Muscle of arm (tissue), 14 donors: ENCODE measurements at places on chromosomes 7 and 10.

DNA sequence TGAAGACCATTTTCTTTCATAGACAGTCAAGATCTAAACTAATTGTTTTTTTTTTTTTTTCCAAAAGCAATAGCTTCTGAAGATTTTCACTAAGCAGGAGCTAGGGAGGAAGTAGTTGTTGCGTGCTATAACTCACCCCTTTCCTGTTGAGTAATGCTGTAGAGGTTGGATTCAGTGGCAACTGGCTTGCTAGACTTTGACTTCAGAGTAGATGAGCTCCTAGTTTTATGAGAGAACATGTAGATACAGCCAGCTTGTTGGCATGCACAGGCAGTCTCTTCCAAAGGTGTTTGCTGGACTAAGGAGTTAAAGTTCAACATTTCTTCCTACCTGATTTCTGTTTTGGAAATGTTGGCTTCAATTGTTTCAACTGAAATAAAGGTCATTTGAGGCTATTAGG, 66.2 kb upstream of the MXI1 start:
- DNase-seq: no peak

GRCh38 chr7:40199076-40199802, 64.4 kb downstream of the SUGCT start:
- DNase-seq: no peak

- no peak for DNase-seq
Observed at GRCh38 chr10:98248018-98248417, 20.0 kb downstream of the LOXL4 start.

- no peak for DNase-seq
Observed at GRCh38 chr10:96259150-96259549, 12.2 kb downstream of the BLNK start.

GRCh38 chr10:14047431-14047830, 283.3 kb downstream of the FRMD4A start:
- DNase-seq: no peak

- DNase-seq: no peak
Observed at GRCh38 chr7:141866974-141867373, 25.7 kb upstream of the PRSS37 start.

- DNase-seq: no peak
Observed at GRCh38 chr10:43215758-43216455, 51.0 kb downstream of the RASGEF1A start.

- no peak for DNase-seq
Observed at GRCh38 chr10:110461088-110461487, 36.6 kb upstream of the DUSP5 start.

- DNase-seq: no peak
Observed at GRCh38 chr7:44565795-44566559, 7.7 kb downstream of the DDX56 start.

DNA sequence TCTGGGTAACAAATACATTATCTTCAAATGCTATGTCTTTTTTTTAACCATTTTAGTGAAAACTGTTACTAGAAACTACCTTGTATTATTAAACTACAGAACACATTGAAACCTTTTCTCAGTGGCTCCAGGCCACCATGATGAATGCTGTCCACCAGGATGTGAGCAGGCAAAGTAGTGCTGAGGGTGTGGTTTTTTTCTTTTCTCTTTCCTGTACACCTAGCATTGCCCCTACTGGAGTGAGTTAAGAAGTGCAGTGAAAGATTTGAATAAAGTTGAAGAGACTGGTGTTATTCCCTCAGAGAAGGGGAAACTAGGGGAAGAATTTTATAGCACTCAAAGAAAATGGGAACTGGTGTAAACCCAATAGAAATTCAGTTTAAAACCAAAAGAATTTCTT, 120.0 kb upstream of the SAMD8 start:
- no peak for DNase-seq

GRCh38 chr10:30639946-30640786, 10.6 kb upstream of the LYZL2 start:
- DNase-seq: peak; percentile 78

DNA sequence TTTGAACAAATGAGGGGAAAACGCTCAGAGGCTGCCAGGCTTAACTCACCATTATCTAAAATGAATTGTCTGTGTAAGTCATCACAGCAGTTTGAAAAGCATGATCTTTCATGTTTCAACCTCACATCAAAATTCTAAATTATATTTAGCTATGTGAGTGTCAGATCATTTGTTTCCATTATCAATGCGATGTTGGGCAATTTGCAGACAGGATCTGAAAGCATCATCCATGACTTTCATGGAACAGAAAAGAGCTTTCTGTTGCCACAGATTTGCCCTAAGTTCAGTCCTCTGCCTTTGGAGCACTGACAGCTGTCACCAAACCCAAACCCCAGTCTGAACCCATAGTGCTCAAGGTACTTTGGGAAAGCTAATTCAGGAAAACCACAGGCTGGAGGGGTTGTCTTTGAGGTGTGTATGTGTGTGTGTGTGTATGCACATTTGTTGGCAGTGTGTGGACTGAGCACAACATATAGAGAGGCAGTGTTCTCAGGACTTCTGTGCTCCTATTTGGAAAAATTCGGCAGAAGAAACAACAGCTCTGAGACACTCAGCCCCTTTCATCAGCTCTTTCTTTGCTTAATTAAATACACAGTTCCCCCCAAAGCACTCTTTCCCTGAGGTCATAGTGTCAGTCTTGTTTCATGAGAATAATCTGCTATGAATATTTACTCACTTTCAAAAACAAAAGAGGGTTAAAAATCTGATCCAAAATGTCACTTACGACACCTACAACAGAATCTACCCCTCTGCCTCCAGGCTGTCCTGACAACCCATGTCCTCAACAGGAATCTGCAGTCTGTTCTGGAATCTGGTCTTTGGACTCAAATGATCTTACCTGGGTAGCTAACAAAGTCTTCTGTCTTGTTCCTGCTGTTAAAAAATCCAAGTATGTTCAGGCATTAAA, 188.5 kb upstream of the KLF14 start:
- no peak for DNase-seq

DNA sequence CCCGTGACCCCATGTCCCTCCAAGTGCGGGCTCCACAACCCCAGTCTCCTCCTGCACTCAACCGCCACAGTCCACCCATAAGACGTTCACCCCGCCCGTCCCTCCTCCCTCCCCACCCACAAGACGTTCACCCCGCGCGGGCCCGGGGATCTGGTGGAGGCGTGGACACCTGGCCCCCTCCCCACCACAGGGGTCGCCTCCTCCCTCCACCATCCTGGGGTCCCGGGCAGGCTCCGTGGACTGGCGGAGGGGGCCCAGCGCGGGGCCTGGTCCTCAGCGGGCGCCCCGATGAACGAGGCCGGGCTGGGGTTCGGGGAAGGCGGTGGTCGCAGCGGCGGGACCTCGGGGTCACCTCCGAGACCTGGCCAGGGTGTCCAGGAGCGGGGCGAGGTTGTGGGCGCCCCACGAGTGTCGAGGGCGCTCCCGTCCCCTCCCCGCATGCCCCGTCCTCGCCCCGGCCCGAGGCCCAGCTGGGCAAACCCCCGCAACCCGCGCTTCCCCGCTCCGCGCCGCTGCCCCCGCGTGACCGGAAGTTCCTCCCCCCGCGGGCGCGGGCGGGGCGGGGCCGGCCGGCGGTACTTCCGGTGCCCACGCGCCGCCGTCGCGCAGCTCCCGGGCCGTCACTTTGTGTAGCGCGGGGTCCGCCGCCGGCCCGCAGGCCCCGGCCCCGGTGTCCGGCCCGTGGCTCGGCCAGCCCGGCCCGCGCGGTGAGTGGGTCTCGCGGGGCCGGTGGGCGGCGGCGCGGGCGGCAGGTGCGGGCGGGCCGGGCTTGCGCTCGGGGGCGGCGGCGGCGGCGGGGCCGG, at the start of gene ZNF316:
TSS of gene ZNF316 (plus strand) at position 578 of the 803 bp plus-strand sequence. CDS start 5,092 bp downstream, outside the sequence.
- no peak for DNase-seq

- no peak for DNase-seq
Observed at GRCh38 chr7:66807736-66808135, 67.2 kb downstream of the RABGEF1 start.

GRCh38 chr7:134854816-134855215, 75.4 kb downstream of the CALD1 start:
- no peak for DNase-seq

DNA sequence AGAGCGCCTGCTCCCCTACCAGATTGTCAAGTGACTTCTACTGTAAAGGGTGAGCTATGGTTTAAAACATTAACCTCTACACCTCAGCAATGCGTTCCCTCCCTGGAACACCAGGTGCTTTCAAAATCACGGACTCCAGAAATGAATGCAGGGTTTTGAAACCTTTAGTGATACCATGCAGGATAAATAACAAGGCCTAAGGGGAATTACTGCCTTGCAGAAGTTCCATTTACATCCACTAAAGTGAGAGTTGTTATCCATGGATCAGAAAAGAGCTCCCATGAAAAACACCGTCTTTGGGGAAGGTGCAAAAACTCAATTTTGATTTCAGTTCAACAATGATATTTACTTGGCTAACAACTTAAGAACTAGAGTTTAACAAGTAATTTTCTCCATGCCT, 4.0 kb downstream of the FZD8 start:
- DNase-seq: no peak

GRCh38 chr10:89173075-89173474, 34.0 kb downstream of the CH25H start:
- no peak for DNase-seq
